ENCODE measurements at places on chromosomes 7 and 10.

GRCh38 chr10:8054244-8054493 lies 319 bp upstream of the GATA3 start:
- DNase-seq, result no peak

GRCh38 chr7:18889436-18889835 lies 228.0 kb downstream of the TWIST1 start:
- no peak for DNase-seq

DNA sequence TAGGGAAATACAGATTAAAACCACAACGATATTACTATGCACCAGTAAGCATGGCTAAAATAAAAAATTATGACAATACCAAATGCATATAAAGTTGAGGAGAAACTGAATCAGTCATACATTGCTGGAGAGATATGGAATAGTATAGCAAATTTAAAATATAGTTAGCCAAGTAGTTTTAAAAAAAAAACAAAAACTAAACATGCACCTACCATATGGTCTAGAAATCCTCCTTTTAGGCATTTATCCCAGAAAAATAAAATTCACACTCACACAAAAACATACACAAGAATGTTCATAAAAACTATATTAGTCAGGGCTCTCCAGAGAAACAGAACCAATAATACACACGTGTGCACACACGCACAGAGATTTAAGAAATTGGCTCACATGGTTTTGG lies 175.8 kb downstream of the IPMK start:
- DNase-seq, result no peak

DNA sequence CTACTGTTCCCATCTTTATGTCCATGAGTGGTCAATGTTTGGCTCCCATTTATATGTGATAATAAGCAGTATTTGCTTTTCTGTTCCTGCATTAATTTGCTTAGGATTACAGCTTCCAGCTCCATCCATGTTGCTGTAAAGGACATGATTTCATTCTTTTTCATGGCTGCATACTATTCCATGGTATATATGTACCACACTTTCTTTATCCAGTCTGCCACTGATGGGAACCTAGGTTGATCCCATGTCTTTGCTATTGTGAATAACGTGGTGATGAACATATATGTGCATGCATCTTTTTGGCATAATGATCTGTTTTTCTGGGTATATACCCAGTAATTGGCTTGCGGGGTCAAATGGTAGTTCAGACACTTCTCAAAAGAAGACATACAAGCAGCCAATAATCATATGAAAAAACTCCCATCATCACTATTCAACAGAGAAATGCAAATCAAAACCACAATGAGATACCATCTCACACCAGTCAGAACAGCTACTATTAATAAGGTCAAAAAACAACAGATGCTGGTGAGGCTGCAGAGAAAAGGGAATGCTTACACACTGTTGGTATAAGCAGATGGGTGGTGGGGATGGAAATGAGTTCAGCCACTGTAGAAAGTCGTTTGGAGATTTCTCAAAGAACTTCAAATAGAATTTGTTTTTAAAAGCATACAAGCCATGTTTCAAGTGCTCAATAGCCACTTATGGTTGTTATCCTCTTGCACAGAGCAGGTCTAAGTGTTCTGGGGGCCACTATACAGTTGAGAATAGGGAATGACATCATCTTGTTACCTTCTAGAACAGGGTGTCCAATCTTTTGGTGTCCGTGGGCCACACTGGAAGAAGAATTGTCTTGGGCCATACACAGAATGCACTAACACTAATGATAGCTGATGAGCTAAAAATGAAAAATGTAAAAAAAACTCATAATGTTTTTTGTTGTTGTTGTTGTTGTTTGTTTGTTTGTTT lies 23.2 kb upstream of the SDK1 start:
- no peak for DNase-seq

- no peak for DNase-seq
Measured at GRCh38 chr10:4372601-4373000, 453.4 kb upstream of the AKR1E2 start.

- DNase-seq, result no peak
Measured at GRCh38 chr10:67618116-67618515, 77.9 kb downstream of the CTNNA3 start.

DNA sequence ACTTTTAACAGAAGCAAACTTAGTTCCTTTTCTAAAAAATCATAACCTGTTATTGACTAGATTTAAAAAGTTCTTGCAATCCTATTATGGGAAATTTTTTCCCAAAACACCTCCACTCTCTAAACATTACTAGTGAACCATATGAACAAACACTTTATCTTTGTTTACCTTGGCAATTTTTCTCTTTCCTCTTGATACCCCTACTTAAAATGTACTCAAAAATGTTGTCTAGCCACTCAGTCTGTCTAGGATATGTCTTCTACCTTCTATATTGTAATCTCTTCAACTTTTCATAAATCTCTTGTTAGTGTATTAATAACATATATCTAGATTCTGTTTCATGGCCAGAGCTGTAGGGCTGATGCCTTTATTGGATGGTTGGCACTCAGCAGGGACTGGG lies 630.0 kb upstream of the GRM3 start:
- no peak for DNase-seq

- no peak for DNase-seq
Measured at GRCh38 chr7:70676243-70676642, 455.7 kb upstream of the GALNT17 start.

DNA sequence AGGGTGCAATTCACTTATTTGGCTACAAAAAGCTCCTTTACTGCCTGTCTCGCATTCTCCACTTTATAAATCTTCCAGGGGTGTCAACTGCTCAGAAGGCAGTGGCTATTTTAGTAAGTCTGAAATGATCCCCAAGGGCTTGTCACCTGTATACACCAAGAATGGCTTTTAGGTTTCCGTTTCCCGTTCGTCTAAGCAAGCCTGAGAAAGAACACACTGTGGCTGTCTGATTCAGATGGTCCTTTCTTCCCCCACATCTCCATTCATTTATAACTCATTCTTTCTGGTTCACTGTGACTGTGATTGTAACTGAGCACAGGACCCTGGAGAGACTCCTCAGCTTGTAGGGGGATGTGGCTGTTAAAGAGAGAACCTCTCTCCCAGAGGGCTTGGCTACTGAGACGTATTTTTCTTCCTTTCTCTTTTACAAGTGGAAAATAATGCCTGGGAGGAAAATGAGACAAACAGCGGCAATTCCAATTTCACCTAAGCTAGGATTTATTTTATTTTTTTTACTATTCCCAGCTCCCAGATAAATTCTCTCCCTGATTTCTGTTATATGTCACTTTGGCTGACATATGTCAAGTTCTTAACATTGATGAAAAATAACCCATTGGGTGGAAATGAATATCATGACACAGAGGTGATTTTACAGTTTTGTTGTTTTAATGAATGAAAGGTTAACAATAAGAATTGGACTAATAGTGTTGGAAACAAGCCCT lies 129.3 kb downstream of the FAM107B start:
- DNase-seq, result no peak
